Coronary artery (tissue), 2 donors: ENCODE measurements at places on chromosomes 12 and 14.
A peak's percentile ranks its signal among the peaks of the same experiment; 100 is the strongest.

- no peak for DNase-seq
Observed at GRCh38 chr12:116113398-116114130, 163.9 kb downstream of the MED13L start.

DNA sequence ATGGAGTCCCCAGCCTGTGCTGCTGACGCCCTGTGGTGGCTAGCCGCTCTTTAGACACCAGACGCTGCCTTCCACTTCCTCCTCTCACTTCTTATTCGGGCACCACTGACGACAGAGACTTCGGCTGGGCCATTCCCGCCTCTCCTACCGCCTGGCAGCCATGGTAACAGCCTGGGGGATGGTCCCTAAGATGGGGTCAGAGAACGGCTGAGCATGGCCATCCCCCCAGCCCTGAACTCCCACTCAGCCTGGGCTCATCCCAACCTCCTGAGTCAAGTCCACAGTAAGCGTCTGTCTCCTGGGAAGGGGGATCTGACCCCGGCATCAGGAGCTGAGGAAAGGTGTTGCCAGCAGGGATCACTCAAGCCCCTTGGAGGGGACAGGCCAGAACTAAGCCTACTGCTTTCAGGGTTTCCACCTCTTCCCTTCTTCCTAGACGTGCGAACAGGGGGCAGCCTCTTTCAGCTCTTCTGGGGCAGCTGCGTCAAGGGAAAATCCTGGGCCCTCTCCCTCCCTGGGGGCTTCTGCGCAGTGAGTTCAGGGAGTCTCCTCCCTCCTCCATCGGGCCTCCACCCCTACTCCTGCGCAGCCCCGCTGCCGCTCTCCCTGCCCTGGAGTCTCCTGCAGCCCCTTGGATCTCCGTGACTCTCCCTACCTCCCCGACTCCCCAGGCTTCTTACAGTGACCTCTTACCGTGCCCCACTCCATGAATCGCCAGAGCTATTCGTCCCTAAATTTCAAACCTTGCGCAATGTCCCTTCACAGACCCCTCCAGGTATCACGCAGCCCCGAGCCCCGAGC, 643 bp upstream of the TAMALIN start:
- no peak for DNase-seq

GRCh38 chr12:92844151-92844763, 84.8 kb downstream of the EEA1 start:
- no peak for DNase-seq

- DNase-seq, result no peak
Observed at GRCh38 chr12:52759218-52759617, 17.9 kb downstream of the KRT76 start.

GRCh38 chr14:99727096-99727870, 43.2 kb downstream of the CYP46A1 start:
- DNase-seq, result peak; percentile 65

DNA sequence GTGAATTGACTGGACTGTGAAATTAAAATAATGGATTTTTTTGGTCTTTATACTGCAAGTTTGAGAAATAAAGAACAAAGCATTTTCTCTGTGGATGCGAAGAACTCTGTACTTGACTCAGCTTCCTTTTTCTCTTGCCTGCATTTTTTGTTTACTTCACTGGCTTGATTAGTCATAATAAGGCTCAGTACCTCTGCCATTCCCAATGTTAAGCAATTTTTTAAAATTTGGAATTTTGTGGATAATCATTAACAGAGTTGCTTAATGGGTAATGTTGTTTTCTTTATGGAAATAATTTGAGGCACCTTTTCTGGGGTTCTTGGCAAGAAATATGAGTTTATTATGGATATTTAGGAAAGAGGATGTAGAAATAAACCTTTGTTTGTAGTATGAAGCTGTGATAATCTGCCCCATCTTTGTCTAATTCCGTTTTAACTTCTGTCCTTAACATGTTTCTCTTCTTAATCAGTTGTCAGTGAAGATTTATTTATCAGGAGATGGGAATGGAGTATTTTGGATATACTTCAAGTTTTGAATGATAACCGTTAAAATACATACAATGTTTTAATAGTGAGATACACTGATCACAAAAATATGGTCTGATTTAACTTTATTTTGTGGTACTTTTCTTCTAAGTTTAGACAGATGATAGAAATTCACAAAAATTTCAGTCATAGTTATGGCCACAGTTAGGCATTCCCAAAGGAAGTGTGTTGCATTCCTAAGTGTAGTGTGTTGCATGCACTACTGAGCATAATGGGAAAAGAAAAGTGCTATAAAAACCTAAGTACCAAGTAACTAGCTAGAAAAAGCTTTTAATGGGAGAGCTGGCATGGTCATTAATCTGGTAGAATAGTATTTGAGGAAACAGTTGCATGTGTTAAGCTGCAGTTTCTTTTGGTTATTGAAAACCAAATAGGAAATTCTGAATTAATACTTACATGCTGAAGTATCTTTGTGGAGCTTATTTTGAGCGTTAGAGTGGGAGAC, 27.7 kb downstream of the WNK1 start:
- DNase-seq, result no peak

- DNase-seq, result no peak
Observed at GRCh38 chr14:65373671-65374039, 38.9 kb upstream of the FUT8 start.

DNA sequence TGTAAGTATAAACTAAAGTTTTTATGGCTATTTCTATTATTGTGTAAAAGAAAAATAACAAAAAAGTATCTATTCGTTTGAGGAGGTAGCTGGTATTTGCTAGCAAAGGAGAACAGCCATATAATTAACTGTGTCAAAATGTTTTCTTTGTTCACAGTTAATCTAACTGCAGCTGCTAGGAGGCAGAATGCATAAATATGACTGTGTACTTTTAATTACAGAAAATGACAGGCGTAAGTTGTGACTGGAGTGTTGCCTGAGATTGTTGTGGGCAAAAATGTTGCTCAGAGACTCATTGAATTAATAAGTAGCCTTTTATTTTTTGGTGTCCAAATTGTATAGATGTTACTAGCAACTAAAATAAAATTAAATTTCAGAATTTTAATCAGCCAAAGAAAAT, 33.5 kb downstream of the PTPRO start:
- no peak for DNase-seq

DNA sequence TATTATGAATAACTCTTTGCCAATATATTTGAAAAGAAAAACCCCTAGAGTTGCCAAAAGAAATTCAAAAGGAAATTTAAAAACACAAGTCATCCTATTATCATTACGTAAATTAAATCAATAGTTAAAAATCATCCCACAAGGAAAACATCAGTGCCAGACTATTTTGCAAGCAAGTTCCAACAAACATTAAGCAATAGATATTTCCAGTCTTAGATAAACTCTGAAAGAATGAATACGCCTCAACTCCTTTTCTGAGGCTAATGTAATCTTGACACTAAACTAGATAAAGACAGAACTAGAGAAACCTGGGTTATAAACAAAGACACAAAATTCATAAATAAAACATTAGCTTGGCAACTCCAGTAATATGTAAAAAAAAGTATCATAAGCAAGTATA, 245.9 kb downstream of the FOXN3 start:
- DNase-seq, result no peak

DNA sequence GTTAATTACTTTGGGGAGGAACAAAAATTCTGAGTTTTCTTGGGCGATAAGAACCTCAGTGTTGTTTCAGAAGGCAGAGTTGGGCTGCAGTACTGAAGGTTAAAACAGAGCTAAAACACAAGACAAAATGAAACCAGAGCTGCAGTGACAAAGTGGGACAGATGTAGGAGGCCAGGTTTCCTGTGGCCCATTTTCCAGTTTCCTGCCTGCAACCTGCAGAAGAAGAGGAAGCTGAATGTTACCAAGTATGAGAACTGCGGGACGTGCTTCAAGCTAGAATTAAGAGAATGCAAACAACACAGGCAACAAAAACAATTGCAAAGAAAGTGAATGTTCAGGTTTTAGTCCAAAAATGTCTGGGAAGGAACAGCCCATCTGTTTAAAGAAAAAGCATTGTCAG, 17.8 kb downstream of the ELK3 start:
- peak; percentile 43 for DNase-seq
